AML-193 (cell line): ENCODE measurements at places on chromosomes 1 and 21.
A peak's percentile ranks its signal among the peaks of the same experiment; 100 is the strongest.

- DNase-seq: no peak
These were observed 38.8 kb downstream of the DIPK1A start for GRCh38 chr1:92922356-92923035.

DNA sequence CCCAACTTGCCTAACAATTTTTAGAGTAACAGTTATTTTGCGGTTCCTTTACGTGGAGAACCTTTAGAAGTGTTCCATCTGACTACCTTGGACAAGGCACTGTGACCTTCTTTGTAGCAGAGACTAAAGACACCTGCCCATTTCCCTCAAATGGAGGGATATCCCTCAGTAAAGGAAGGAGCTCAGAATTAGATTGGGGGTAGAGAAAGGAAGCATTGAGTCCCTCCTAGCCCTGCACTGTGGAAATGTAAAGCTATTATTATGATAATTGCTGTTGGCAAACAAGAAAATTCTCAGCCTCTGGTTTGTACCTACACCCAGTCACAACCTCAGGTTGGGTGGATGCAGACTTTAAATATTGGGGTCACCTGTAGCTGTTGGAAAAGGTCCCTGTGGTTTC, 72.6 kb upstream of the MACF1 start:
- no peak for DNase-seq

DNA sequence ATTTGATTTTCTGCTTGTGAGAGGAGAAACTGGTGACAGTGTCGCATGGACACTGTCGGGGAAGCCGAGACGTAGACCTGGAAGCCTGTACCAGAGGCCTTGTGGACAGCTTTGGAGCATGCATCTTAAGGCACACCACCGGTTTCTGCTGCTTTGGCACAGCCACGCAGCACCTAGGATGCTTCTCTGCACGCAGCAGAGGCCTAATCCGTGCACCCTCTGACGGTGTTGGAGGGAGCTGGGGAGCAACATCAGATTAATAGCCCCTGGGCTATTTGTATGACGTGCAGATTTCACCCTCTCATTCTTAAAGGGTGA, 30.3 kb downstream of the TEX35 start:
- DNase-seq: peak; percentile 47

DNA sequence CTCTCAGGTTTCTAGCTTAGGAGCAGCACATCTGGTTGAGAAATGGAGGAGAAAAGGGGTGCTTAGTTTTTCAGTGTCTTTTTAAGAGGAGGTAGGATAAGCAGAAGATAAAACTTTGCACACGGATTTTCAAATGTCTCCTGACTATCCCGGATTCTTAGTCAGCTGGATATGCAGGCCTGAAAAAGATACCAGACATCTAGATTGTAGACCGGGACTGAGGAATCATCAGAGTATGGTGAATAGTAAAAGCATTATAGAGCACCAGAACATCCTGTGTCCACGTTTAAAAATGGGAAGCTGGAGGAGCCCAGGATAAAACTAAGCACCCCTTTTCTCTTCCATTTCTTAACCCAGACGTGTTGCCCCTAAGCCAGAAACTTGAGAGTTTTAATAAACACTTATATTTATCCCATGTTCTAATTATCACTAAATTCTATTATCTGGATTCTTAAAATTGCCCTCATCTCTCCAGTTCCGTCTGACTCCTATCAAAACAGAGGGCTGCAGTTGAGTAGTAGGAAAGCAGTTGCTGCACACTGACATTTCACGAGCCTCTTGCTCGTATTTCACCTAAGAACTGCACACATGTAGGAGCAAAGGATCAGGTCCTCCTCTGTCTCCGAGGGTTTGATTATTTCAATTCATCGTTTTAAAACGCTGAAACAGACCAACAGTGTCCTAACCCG, 609 bp downstream of the PIGK start:
- peak; percentile 26 for DNase-seq

DNA sequence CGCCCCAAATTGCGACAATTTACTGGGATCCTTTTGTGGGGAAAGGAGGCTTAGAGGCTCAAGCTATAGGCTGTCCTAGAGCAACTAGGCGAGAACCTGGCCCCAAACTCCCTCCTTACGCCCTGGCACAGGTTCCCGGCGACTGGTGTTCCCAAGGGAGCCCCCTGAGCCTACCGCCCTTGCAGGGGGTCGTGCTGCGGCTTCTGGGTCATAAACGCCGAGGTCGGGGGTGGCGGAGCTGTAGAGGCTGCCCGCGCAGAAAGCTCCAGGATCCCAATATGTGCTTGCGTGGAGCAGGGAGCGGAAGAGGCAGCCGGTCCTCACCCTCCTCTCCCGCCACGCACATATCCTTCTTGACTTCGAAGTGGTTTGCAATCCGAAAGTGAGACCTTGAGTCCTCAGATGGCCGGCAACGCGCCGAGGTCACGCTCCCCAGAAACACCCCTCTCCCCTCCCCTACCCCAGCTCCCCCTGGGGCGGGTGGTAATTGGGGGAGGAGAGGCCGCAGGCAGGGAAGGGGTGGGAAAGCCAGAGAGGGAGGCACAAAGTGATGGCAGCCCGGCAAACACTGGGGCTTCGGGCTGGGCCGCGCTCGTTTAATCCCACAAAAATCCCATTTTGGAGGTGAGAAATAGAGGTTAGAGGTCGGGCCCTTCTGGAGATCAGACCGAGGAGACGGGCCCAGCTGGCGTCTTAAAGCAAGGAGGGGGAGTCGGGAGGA, 6.2 kb downstream of the SIM2 start:
- DNase-seq: no peak

DNA sequence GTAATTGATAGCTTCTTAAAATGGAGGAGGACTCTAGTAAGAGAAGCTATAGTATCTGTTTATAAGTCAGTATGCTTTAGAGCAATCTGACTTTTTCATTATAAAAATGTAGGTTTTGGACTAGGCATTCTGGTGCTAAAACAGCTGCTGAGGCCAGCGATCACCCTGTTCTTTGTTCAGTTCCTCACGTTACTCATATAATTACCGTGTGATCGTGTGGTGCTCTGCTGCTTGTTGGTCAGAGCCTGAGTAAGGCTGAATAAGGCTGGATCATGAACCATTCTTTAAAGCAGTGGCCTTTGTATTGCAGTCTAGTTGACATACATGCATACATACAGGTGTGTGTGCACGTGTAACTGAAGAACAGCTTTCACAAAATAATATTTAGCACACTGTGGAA, 25.2 kb downstream of the CDC42 start:
- DNase-seq: no peak

- peak; percentile 52 for DNase-seq
These were observed 15.5 kb upstream of the GSTM4 start for GRCh38 chr1:109640285-109640865.

- no peak for DNase-seq
These were observed 26.5 kb downstream of the LRRC38 start for GRCh38 chr1:13487143-13487868.

GRCh38 chr1:228514421-228514820, 27.2 kb downstream of the RNF187 start:
- no peak for DNase-seq

GRCh38 chr1:200919386-200919785, 24.7 kb downstream of the INAVA start:
- DNase-seq: no peak

- no peak for DNase-seq
These were observed 8.0 kb upstream of the NBL1 start for GRCh38 chr1:19636065-19636464.
